Osteocyte (in vitro differentiated cells): ENCODE measurements at places on chromosomes 1 and 21. TPM values are rescaled to one million over a fixed set of nuclear protein-coding genes. Genes with fewer than 3 reads are reported as not detected.

Gene KCNJ15
- 0.34 and 0.51 TPM in 2 replicates for total RNA-seq

Gene LIPI
- total RNA-seq = not detected in 2 replicates

Gene KLHL21
- total RNA-seq = 27.3 and 27.5 TPM in 2 replicates

Gene IQGAP3
- total RNA-seq = 8.6 and 9.8 TPM in 2 replicates

Gene KCNJ6
- total RNA-seq = 9.2 and 10.5 TPM in 2 replicates

Gene HAO2
- not detected in 2 replicates for total RNA-seq

Gene FAM72C
- total RNA-seq = 0.27 and 0.65 TPM in 2 replicates

Gene C1orf226
- total RNA-seq = 2.7 and 3.2 TPM in 2 replicates

Gene GIPC2
- 0.08 TPM in 2 replicates for total RNA-seq

Gene ERG
- 11.0 and 11.5 TPM in 2 replicates for total RNA-seq

Gene HEYL
- 1.3 and 1.4 TPM in 2 replicates for total RNA-seq

Gene NR0B2
- total RNA-seq = not detected in 2 replicates

Gene FCMR
- total RNA-seq = not detected in 2 replicates

Gene SHISA4
- total RNA-seq = 31.4 and 32.1 TPM in 2 replicates

Gene TTC3
- total RNA-seq = 242 and 252 TPM in 2 replicates

Gene AMY1A
- total RNA-seq = not detected in 2 replicates

Gene ANGPTL3
- total RNA-seq = not detected in 2 replicates

Gene FCRL2
- not detected in 2 replicates for total RNA-seq

Gene WLS
- 334 and 341 TPM in 2 replicates for total RNA-seq

Gene C1orf210
- total RNA-seq = not detected in 2 replicates

Gene PRKCZ
- 2.3 and 3.1 TPM in 2 replicates for total RNA-seq

Gene RPS6KC1
- total RNA-seq = 19.6 and 22.8 TPM in 2 replicates

Gene GPA33
- not detected in 2 replicates for total RNA-seq

Gene SYNC
- 23.0 and 24.6 TPM in 2 replicates for total RNA-seq

Gene OR2T33
- total RNA-seq = not detected in 2 replicates

Gene CD84
- total RNA-seq = not detected in 2 replicates

Gene C1orf115
- total RNA-seq = 5.6 and 5.9 TPM in 2 replicates
